Epithelial cell of proximal tubule (primary cell): ENCODE measurements at places on chromosomes 16 and 17. TPM values are rescaled to one million over a fixed set of nuclear protein-coding genes. Genes with fewer than 3 reads are reported as not detected.

KARS1 gene
- 180 and 261 TPM in 2 replicates for total RNA-seq

DNA sequence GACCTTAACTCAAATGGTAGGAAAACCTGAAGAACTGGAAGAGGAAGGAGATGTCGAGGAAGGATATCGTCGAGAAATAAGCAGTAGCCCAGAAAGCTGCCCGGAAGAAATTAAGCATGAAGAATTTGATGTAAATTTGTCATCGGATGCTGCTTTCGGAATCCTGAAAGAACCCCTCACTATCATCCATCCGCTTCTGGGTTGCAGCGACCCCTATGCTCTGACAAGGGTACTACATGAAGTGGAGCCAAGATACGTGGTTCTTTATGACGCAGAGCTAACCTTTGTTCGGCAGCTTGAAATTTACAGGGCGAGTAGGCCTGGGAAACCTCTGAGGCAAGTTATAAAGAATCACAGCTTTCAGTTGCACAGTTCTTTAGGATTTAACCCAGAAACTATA is 15.5 kb downstream of the ERCC4 start:
- DNase-seq, result no peak

C17orf67 gene
- total RNA-seq, result 0.17 and 0.43 TPM in 2 replicates

GRCh38 chr17:7213895-7214299 is 5.7 kb downstream of the DLG4 start:
- DNase-seq, result no peak

DNA sequence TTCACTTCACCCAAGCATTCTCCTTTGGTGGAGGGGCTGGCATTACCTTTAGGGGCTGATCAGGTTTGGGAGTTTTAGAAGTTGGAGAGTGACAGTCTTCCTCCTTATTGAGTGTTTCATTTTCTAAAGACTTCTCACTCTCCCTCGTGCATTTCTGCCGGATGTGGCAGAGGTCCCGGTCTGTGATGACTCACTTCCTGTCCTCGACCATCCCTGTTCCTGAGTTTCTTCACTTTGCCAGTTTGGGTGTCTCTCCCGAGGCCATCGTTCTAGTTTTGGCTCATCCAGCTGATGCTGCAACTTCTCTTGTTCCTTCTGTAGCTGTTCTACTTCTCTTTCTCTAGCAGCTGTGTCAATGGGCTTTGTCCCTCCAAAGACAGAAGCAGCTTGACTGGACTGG is 104.3 kb downstream of the PHKB start:
- no peak for DNase-seq

KRTAP9-7 gene
- not detected in 2 replicates for total RNA-seq

CDK5RAP3 gene
- total RNA-seq, result 71.0 and 111 TPM in 2 replicates

DNA sequence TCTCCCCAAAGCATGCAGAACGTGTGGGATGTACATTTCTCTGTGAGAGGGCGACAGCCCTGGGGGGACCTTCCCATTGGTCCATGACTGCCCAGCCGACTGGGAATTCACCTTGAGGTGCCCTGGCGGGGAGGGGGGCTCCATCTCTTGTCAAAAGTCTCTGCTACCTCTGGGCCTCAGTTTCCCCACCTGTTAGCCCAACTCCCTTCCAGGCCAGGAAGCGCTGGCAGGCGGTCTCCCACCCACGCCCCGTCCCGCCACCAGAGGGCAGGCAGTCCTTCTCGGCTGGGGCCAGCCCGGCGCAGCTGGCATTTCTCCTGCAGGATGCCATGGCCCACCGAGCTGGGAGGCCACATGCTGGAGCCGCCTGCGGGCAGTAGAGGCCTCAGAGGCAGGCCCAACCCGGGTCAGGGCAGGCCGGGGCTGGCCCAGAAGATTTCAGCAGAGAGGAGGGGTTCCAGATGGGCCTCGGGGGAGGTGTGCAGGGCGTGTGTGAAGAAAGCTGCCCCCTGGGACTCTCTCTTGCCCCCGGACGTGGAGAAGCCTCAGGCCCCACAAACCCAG is 16.6 kb downstream of the CD7 start:
- DNase-seq, result no peak

DNA sequence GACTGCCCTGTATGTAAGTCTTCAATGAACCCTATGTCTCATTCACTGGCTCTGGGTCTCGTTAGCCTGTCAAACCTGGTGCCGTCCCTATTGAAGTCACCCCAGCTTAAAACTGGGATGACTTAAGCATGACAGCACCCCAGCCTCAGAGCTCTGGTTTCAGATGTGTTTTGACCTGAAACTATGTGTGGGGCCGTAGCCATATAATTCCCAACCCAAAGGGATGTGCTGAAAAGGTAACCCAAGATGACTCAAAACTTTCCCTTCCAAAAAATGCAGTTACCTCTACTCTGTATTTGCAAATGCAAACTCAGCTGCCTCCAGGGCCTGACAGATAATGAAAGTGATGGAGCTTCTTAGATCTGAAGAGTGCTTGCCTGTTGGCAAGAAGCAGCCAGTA is 478.3 kb upstream of the ERCC4 start:
- DNase-seq, result no peak

DNA sequence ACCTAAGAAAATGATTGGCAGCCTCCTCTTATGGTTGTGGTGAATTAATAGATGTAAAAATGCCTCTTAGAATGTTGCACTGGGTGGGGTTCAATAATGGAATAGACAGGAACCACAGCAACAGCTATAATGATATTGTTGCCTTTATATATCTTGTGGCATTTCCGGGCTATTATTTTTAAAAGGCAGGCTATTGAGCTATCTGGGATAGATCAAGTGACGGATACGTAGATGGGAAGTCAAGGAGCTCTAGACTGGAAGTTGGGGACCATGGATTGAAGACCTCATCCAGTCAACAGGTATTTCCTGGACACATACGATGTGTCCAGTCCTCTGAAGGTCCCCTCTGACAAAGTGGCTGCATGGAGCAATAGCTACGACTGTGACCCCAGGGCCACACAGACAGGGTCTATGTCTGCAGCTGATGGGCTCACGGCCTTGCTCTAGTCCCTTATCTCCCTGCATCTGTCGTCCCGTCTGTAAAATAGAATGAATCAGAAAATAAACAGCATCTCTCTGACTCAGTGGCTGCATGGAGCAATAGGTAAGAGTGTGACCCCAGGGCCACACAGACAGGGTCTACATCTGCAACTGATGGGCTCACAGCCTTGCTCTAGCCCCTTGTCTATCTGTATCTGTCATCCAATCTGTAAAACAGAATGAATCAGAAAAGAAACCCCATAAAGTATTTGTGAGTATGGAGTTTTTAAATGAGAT is 117.7 kb upstream of the FOXF1 start:
- no peak for DNase-seq

CX3CL1 gene
- total RNA-seq, result 6.4 and 13.5 TPM in 2 replicates

DNA sequence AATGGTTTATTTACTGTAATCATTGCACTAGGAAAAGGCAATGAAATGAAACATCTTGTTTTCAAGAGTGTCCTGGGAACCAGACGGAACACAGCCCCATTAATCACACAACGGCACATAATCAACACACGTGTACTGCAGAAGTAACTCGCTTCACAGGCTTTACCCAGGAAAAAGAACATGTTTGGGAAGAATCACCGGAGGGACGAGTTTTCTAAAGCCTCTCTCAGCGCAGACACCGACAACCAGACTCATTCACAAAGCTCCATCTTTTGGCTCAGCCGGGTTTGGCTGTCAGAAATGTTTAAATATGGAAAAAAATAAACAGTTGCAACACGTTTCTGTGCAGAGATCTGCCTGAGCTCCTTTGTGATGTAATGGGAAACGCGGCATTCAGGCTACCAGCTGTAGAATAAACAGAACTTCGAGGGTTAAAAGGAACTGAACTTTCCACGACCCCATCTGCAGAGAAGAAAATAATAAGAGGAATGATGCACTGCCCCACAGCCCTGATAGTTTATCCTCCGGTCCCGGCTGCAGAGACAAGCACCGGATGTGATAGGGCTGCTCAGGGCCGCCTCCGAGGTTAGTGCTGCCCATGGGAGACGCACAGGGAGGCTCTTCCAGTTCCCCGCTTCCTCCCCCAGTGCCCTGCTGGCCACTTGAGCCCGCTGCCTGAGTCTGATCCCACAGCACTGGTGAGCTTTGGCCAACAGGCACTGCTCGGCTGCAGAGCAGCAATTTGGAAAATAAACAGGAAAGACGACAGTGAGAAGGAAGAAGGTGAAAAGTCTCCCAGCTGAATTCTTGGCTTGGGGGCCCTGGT is 119.8 kb downstream of the HIC1 start:
- no peak for DNase-seq

DNA sequence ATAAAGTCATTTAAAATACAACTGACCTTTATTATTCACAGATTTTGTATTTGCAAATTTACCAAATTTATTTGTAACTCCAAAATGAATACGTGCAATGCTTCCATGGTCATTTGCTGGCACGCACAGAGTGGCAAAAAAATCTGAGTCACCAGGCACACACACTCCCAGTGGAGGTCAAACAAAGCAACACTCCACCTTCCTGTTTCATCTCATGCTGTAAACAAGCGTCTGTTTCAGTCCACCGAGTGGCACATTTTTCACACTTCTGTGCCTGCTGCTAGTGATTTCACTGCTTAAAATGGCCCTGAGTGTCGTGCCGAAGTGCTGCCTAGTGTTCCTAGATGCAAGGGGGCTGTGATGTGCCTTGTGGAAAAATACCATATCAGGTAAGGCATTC is 17.8 kb upstream of the ITGAE start:
- no peak for DNase-seq

DNA sequence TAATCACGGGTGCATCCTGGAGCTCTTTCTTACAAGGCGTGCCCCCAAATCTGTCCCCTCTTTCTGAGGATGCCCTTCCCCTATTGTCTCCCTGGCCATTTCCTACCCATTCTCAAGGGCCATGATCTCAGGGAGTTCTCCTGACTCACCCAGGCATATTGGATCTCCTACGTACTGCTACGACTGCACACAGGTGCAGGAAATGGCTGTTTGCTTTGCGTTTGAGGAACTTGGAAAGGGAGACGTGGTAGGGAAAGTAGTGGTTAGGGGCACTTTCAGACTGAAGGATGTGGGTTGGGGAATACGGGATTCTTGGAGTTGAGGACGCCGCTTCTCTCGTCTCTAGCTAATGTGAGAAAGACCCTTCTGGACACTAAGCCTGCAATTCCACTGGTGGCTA is 18.7 kb upstream of the MEOX1 start:
- DNase-seq, result no peak

DNA sequence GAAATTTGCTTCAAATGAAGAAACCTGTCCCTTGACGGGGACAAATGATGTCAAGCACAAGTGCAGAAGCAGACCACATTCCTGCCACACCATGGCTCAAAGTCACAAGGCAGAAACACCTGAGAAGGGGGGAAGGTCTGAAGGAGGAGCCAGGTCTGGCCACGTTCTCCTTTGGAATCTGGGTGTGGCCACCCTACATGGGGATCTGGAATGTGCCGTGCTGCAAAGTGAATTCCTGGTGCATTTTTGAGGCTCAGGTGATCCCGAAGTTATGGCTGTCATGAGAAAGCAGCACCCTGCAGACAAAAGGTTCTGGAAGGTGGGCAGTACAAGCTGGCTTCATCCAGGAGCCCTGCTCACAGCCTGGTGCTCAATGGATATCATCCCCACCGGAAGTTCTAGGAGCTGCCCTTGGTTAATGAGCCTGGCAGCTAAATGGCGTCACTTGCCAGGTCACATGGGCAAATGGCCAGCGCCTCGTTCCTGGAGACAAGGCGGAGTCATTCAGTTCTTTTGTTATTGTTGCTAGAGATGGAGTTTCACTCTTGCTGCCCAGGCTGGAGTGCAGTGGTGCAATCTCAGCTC is 20.1 kb upstream of the ADCY9 start:
- peak; percentile 33 for DNase-seq

- no peak for DNase-seq
Observed at GRCh38 chr16:59635674-59636073, 901.6 kb upstream of the GOT2 start.

DNA sequence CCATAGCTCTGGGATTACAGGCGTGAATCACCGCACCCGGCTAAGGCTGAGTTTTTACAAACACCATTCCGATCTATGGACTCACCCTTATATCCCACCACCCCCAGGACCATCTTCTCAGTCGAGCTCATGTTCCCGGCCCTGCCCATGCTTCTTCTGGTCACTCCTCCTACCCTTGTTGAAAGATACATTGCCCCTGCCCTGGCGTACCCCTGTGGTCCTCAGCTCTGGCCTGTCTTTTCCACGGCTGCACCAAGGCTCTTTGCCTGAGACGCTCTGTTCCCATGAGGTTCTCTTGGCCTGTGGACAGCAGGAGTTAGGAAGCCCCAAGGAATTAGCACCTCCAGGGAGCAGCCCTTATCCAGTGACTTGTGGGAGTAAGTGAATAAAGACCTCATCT is 379.4 kb upstream of the TNRC6C start:
- DNase-seq, result no peak

DNA sequence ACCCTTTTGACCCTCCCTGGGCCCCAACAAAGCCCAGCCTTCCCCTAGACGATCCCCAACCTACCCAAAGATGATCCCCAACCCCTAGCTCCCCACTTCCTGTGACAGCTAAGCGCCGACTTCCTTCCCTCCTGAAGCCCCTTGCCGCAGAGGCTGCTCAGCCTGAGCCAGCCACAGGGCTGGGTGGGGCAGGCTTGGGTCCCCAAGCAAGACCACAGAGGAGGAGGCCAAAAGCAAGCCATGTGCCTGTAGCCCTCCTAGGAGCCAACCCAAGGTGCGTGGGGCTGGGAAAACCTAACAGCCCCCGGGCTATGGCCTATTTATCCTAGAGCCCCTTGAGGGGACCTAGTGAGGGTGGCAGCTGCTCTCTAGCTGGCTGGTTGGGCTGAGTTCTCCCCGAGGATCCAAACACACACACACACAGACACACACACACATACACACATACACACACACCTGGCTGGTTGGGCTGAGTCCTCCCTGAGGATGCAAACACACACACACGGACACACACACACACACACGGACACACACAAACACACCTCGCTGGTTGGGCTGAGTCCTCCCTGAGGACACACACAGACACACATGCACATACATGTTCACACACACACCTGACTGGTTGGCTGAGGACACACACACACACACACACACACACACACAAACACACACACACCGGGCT is 4.8 kb downstream of the ARRB2 start:
- no peak for DNase-seq
